Activated CD4-positive, alpha-beta T cell treated with anti-CD3 and anti-CD28 coated beads, Interleukin-2, amount 50 U/mL, for 24 hours (primary cell): ENCODE measurements at places on chromosomes 4 and X.

DNA sequence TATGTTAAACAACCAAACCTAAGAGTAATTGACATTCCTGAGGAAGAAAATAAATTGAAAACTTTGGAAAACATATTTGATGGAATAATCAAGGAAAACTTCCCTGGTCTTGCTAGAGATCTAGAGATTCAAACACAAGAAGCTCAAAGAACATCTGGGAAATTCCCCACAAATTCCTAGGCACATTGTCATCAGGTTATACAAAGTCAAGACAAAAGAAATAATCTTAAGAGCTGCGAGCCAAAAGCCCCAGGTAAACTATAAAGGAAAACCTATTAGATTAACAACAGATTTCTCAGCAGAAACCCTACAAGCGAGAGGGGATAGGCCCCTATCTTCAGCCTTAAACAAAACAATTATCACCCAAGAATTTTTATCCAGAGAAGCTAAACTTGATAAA is 1082.0 kb upstream of the IGFBP7 start:
- DNase-seq, result no peak

- no peak for DNase-seq
Observed at GRCh38 chr4:72997409-72997808, 72.1 kb downstream of the COX18 start.

DNA sequence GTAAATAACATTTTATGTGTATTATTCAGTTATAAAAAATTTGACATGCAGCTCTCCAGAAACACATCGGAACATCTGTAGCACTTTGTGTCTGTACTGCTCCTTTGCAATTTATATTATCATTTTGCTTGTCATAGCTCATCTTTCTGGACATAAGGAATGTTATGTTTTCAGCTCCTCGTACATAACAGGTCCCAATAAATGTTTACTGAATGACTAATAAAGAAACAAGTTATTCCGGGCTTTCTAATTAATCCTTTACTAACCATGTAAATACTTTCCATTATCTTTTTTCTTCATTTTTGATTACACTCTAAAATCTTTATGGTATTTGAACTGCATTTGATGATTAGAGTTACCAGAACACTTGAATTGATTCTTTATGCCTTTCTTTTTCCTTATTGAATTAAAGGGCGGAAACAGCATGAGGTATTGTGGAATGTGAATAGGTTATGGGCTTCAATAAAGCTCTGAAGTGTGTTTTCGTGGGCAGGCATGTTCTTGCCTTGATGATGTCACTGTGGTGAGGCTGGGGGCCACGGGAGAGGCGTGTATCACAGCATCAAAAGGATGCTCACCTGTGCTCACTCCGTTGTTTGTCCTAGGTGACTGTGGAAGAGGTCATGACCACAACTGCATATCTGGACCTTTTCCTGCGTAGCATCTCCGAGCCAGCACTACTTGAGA is 131.6 kb downstream of the GATB start:
- no peak for DNase-seq

- DNase-seq, result no peak
Observed at GRCh38 chrX:74085642-74086236, 218.2 kb upstream of the ZCCHC13 start.

DNA sequence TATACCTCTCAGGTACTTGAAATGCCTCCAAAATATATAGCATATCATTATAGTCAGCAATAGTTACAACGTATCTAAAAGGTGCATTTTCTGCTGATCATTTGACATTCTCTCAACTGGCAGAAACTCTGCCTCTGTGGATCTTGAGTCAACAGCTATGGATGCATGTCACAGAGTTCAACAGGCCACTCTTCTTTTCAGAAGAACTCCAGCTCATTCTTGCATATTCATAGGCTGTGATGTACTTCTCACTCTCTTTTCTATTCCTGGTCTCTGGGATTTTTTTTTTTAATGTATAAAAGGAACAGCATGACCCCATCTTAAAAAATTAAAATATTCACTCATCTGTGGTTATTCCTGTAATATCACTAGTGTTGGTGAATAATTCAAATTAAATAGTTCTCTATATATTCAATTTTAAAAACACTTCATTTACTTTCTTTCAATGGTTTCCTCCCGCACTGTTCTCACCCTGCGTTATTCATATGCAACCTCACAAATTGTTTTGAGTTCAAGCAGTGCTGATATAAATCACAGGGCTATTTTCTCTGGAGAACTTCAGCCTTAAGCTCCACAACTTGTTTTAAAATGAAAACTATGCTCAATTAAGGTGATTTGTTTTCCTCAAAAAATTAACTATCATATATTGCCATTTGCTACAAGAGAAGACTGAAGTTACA is 1111.2 kb upstream of the ADGRL3 start:
- no peak for DNase-seq

DNA sequence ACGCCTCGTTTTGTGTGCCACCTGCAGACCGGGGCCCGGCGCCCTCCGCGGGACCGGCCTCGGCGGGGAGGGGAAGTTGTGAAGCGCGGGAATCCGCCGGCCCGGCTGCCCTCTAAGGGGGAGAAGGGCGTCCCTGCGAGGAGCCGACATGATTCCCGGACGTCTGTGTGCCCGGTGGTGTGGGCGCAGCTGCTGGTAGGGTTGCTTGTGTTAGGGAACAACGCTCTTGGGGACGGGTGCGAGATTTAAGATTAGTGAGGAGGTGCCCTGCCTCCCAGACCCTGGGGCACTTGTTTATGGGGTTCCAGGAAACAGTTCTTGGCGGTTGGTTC is 627 bp downstream of the CDKN2AIP start:
- no peak for DNase-seq

DNA sequence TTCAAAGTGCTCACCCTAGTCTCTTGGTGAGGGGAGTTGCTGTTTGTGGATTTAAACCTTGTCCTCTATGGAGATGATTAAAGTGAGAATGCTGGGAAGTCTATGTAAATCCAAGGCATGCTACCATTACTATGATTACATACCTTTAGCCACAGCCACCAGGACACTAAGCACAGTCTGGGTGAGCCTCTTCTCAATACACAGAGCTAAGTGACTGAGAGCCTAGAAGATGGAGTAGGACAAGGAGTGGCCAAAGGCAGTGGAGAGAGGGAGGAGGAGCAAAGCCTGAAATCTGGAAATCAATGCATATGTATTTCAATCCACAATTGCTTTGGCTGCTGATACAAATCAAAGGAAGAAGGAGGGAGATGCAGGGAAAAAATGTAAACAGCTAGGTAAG is 12.7 kb upstream of the TSPAN5 start:
- DNase-seq, result no peak

DNA sequence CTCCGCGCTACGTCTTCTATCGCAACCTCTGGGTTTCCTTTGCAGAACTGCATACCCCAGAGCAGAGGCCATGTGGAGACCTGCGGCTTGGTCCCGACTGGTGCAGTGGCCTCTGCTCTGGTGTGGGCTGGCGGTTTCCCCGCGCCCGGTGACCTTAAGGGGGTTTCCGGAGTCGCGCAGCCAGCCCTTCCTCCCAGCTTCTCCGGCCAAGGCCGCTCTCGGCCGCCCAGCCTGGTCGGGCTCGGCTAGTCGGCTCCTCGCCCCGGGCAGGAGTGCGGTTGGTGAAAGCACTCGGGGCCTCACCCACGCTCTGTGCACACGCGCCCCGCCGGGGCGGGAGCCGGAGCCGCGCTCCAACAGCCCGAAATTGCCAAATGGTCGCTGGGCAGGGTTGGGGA is 84.9 kb downstream of the BCOR start:
- DNase-seq, result no peak

- DNase-seq, result no peak
Observed at GRCh38 chr4:143515905-143516304, 2.4 kb downstream of the SMARCA5 start.

GRCh38 chr4:41111791-41112190 is 102.6 kb downstream of the APBB2 start:
- DNase-seq, result no peak

GRCh38 chrX:57178605-57179004 is 41.4 kb upstream of the SPIN2A start:
- DNase-seq, result no peak

DNA sequence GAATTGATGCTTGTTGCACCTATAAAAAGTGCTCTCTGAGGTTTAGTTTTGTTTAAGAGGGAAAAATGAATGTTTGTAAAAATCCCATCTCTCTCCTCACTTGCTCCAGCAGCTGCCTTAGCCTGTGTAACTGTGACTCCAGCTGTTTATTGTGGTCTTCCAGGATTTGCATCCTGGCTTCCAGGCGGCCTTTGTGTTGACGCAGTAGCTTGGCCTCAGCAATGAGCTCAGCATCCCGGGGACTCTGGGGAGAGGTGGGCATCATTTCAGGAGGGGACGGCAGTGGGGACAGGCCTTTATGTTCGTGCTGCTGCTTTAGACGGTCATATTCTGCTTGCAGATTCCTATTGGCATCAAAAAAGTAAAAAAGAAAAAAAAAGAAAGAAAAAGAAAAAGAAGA is 75.3 kb upstream of the FTHL17 start:
- no peak for DNase-seq

GRCh38 chr4:7158991-7159390 is 33.3 kb upstream of the SORCS2 start:
- DNase-seq, result no peak

- DNase-seq, result no peak
Observed at GRCh38 chrX:129939986-129940385, 34.0 kb downstream of the UTP14A start.

- DNase-seq, result no peak
Observed at GRCh38 chr4:154276496-154276895, 215.1 kb downstream of the DCHS2 start.

GRCh38 chrX:129786210-129786651 is 6.5 kb downstream of the SASH3 start:
- no peak for DNase-seq
